ENCODE measurements at places on chromosomes 11 and 22.

DNA sequence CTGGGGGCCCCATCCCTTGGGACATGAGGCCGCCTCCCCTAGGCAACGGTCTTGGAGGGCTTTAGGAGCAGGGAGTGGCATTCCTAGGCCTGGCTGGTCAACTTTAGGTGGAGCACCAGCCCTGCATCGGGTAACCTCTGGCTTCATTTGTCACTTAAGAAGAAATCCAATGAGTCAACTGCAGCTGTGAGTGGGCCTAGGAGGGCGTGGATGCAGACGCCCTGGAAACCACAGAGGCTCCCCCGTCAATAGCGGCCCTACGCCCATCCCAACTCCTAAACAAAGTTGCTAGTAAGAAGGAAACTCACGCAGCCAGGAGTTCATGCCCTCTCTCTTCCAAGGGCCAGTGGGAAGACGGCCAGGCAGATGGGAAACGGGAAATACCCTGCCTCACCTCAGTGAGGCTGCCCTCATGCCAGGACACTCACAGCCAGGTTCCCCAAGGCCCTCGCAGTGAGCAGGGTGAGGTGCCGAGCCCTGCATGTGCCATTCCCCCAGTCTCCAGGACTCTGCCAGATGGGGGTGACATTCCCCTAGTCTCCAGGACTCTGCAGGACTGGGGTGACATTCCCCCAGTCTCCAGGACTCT lies 20.8 kb downstream of the BID start:
- DNase-seq, result no peak

DNA sequence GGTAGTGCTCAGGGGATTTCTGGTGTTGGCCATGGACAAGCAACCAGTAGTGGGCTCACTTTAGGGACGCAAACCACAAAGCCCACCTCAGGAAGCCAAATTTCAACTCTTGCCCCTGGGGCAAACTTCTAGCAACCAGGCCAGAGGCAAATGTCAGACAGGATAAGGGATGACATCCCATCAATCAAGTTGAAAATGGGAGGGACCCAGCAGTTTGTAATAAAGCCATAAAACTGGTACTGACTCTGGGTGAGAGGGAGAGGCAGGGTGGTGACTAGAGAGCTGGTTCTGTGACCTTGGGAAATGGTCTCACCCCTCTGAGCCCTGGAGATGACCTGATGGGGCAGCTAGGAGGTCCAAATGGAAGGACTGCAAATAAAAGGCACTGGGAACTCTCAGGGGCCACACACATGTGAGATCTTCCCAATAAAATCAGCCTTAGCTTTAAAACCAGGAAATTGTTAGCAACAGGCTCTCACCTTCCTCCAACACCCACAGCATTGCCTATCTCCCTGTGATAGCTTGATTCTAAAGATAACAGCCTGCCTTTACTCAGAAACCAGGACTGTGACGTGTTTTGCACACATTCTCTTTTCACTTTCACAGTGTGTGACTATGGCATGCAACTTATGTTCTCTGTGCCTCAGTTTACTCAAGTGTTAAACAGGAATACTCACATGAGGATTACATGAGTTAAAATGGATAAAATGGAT lies 6.4 kb upstream of the TBC1D10A start:
- no peak for DNase-seq

DNA sequence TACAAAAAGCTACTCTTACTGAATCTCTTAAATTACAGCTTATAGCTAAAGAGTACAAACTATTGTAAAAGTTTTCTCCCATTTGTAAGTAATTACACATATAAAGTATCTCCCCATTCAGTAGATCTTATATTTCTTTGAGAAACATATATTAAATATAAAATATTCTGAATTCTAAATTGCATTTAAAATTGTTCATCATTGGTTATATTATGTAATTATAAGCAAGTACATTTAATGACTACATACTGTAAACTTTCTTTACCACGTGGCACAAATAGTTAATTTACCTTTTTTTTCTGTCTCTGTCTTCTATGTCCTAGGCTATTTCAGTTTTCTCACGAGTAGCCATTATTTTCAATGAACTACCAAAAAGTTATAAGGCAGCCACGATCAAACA lies 101.2 kb upstream of the SERPIND1 start:
- no peak for DNase-seq

DNA sequence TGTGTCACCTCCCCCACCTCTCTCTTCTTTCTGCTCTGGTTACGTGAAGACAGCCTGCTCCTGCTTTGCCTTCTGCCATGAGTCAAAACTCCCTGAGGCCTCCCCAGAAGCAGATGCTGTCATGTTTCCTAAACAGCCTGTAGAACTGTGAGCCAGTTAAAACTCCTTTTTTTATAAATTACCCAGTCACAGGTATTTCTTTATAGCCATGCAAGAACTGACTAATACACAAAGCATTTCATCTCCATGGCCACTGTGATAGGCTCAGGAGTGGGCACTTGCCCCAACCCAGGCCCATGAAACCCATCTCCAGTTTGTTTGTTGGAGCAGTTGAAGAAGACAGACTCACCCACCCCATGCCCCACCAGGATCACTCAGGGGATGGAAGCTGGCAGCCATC lies 253.3 kb upstream of the ISX start:
- no peak for DNase-seq

DNA sequence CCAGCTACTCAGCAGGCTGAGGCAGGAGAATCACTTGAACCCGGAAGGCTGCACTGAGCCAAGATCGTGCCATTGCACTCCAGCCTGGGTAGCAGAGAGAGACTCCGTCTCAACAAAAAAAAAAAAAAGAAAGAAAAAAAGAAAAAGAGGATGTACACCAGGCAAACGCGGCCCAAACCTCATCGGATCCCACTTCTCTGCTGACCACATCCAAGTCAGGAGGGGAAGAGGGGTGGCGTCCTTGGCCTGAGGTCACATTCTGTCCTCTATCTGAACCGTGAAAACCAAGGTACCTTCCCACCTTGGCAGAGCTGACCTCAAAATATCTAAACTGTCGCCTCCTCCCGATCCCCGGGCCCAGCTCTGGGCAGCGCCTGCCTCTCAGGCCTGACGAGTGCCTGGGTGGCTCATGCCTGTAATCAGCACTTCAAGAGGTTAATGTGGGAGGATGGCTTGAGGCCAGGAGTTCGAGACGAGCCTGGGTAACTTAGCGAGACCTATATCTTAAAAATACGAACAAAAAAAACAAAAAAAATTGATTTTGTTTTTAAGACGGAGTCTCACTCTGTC lies 25.1 kb downstream of the RGL4 start:
- DNase-seq, result no peak

- no peak for DNase-seq
These were observed 11.7 kb upstream of the CSTF3 start for GRCh38 chr11:33172996-33173395.

DNA sequence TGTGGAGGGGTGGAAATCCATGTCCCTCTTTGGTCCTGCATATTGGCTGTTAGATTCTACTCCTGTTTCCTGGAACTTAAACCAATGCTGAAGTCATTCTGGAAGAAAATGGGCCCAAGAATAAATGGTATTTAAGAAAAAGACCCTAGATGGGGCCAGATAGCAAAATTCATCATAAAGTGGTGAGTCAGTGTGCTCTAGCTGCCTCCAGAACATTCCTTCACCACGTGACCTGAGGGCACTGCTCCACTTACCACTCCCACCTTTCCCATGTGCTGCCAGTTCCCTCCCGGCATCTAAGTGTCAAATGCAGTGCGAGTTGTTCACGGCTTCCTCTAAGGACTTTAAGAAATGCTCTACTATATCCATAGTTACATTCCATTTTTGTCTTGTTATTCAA lies 30.9 kb upstream of the NAP1L4 start:
- no peak for DNase-seq

- no peak for DNase-seq
These were observed 932 bp downstream of the IRAG1 start for GRCh38 chr11:10692531-10693115.

- no peak for DNase-seq
These were observed 716.5 kb downstream of the NELL1 start for GRCh38 chr11:21385669-21386440.

DNA sequence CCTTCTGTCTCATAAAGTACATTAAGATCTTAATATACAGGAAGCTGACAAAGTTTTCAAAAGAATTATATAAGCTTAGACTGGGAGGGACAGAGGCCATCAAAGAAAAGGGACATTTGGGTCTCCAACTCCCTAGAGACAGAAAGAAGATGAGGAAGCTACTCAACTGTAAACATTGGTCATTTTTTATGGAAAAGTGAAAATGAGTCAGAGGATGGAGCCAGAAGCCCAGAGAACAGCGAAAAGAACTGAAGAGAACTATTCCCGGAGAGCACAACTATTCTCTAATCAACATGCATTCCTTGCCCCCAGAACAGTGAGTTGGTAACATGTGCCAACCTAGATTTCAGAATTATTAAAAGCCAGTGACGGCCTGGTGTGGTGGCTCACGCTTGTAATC lies 779.3 kb downstream of the DLG2 start:
- DNase-seq, result no peak

DNA sequence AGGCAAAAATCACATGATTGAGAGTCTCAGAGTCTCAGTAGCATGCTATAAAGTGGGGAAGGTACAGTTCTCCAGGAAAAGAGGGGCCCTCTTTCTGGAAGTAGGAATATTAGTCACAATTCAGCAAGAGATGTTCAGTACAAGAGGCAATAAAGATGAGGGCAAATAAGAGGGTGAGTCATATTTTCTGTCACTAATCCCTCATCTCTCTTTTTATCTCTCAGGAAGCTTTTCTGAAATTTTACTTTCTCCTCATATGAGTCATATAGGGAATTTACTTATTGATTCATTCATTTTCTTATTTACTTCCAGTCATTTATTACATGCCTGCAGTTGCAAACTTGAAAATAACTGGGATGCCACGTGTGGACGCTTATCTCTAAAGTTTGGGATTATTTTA lies 3.4 kb upstream of the NXPE1 start:
- DNase-seq, result no peak

DNA sequence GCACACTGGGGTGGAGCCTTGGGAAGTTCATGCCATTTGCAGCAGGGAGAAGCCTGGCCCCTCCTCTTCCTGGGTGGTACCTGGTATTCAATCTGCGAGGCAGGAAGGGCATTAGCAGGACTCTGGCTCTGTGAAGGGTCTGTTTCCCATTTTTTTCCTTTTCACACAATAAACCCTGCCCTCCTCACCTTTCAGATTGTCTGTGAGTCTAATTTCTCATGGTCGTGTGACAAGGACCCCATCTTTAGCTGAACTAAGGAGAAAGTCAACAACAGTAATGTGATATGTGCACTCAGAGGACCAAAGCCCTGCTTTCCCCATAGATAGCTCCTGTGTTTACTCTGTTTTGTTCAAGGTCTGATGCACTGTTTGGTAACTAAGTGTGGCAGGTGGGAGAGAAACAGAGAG lies 26.6 kb upstream of the CASP4 start:
- no peak for DNase-seq

DNA sequence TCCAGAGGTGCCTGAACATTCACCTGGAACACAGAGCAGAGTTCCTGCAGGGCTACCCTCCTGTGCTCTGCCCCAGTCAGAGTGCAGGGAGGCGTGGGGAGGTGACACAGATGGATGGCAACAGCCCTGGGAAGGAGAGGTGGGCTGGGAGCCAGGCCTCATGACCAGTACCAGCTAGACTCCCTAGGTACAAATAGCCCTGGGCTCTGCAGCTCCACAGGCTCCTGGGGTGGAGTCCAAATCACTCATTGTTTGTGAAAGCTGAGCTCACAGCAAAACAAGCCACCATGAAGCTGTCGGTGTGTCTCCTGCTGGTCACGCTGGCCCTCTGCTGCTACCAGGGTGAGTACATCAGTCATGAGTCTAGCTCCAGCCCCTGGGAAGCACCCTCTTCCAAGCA lies at the start of gene SCGB1D2:
Gene SCGB1D2 (plus strand): TSS at position 219 of the 400 bp plus-strand sequence. CDS start 69 bp downstream, at position 288.
- no peak for DNase-seq

DNA sequence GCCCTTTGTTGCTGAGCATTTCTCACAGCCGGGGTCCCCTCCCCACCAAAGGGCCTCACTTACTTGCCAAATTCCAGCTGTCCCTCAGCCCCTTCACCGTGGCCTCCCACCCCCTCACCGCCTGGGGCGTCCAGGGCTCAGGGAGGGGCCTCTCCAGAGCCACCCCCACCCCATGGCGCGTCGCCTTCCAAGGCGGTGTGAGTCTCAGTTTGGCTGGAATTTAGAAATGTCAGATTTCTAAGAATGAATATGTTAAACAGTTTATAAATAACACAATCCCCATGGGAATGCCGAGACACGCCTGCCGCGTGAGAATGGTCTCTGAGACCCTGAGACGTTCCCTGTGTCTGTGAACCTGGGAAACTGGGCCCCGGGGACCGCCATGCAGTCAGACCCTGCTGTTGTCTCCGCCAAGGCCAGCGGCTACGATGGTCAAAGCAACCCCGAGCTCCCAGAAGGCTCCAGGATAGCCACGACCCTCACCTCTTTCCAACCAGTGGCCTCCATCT lies 28.9 kb downstream of the CELSR1 start:
- no peak for DNase-seq

DNA sequence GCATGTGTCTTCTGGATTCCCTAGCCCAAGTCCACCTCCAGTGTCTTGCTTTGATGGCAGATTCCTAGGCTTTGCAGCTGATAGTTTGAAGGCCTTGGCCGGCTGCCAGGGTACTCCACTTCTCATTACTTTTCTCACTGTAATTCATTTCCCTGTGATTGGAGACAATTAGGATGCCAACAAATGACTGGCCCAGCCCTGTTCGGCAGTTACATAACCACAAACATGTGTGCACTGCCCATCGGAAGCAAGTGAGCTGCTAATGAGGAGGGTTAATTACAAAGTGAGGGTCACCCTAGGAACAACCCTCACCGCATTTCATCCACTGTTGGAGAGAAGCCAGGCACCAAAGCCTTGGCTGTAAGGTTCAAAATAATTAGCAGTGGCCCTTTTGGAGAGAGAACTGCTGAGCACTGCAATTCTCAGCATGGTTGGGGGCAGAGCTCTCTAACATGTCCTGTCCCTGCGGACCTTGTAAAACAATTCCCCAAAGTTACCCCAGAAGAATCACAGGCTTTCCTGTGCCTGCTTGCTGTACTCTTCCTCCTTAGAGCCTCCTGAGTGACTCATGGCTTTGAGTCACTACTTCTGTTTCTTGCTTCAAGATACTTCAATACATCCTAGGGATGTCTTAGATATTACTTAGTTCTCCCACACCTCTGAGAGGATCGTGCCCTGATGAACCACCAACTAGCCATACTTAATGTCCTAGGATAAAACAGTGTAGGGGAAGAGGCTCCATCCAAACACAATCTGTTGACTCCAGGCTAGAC lies 109.7 kb upstream of the GALNT18 start:
- DNase-seq, result peak; percentile 19

- DNase-seq, result no peak
These were observed 411 bp downstream of the ACTN3 start for GRCh38 chr11:66546966-66547661.
